IPS DF 6.9 (cell line): ENCODE measurements at places on chromosomes 5 and 9.
A peak's percentile ranks its signal among the peaks of the same experiment; 100 is the strongest.

DNA sequence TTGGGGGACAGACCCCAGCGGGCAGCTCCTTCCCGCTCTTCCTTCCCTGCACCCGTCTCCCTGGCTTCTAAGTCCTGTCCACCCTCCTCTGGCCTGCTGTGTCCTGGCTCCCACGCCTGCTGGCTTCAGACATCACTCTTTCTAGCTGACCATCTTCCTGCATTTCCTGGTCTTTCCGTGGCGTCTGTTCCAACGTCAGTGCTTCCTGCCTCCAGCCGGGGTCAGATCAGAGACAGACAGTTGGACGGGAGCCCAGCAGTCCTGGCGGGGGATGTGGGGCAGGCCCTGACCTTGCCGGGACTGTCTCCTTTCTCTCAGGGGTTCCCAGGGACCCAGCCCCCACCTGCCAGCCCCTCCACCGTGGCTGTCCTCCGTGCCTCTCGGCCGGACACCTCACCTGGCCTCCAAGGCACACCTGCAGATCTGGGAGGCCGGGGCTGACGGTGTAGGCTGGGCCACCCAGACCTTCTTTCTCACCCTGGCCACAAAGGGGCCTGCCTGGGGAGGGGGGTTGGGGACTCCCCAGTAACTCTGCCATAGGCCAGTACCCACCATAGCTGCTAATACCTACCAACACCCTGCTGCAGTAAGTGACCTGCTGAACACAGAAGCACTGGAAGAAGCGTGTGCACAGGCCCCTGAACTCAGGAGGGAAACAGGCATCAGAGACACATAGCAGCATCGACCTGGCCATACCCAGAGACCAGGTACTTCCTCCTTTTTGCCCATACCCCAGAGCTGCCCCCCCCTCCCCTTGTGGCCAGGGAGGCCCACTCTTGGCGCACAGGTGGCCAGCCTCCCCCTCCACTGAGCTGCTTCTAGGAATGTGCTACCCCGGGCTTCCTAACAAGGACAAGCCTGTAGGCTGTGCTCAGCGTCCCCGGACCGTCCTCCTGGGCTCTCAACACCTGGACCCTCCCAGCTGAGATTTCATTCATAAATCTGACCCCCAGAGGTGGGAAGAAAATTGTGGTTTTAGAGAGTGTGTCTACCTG lies 5.1 kb downstream of the NRARP start:
- no peak for DNase-seq

- DNase-seq = no peak
Observed at GRCh38 chr5:76537073-76537543, 86.1 kb downstream of the F2RL2 start.

DNA sequence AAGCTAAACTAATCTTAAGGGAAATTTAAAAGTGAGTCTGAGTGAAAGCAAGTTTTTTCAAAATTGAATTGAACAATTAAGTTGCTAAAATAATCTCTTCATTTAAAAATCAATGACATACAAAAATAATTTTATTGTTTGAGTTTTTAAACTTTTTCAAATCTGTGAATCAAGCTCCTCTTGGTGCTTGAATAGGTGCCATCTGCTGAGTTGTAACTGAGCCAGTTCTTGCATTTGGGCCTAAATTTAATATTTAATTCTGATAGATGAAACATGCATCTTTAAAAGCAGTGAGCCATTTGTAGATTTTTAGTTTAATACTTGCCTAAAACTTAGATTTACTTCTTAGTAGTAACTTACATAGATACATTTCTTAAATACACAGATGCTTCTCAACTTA lies 31.8 kb downstream of the SPATA31D1 start:
- DNase-seq = no peak

GRCh38 chr5:136466041-136466415 lies 100.7 kb upstream of the TRPC7 start:
- DNase-seq = no peak

- no peak for DNase-seq
Observed at GRCh38 chr9:27785714-27786100, 212.4 kb upstream of the C9orf72 start.

- no peak for DNase-seq
Observed at GRCh38 chr5:113384782-113385285, 50.0 kb downstream of the TSSK1B start.

GRCh38 chr9:133463864-133464615 lies 4.3 kb downstream of the CACFD1 start:
- no peak for DNase-seq

DNA sequence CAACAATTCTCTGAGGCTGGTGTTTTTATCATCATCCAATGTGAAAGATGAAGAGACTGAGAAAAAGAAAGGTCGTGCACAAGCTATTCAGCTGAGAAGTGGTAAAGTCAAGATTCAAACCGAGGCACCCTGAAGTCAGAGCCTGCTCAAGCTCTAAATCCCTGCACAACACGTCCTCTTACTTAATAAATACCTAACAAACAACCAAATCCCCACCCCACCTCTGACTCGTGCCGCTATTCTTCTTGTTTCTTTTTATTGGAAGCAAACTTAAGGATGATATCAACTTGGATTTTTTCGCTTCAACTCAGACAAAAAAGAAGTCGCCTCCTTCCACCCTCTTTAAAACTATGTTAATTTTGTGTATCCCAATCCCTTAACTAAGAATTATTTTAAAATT lies 140.2 kb downstream of the CEP120 start:
- DNase-seq = no peak

DNA sequence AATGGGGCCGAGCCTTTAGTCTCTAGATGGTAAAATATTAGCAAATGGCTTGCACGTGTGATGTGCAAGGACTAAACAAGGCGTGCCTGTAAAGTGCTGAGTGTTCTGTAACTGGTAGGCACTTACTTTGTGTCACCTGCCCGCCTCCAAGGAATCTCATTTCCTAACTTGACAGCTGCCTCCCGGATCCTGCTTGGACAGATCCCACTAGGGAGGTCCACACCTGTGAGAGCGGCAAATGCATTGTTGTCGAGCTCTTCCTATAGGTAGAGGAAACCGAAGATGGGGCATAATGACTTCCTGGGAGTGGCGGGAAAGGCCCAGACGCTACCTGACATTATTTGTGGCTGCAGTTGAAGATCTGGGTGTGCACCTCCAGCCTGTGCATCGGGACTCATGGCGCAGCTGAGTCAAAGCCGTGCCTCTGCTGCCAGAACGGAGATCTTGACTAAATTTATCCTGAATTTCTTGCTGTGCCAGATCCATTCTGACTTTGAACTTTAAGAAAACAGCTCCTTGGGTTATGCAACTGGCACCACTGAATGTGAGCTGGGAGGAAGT lies 79.8 kb downstream of the TENT4A start:
- no peak for DNase-seq

- DNase-seq = no peak
Observed at GRCh38 chr9:77968506-77968905, 63.1 kb downstream of the GNAQ start.

GRCh38 chr5:169350759-169351240 lies 49.9 kb upstream of the SLIT3 start:
- no peak for DNase-seq

DNA sequence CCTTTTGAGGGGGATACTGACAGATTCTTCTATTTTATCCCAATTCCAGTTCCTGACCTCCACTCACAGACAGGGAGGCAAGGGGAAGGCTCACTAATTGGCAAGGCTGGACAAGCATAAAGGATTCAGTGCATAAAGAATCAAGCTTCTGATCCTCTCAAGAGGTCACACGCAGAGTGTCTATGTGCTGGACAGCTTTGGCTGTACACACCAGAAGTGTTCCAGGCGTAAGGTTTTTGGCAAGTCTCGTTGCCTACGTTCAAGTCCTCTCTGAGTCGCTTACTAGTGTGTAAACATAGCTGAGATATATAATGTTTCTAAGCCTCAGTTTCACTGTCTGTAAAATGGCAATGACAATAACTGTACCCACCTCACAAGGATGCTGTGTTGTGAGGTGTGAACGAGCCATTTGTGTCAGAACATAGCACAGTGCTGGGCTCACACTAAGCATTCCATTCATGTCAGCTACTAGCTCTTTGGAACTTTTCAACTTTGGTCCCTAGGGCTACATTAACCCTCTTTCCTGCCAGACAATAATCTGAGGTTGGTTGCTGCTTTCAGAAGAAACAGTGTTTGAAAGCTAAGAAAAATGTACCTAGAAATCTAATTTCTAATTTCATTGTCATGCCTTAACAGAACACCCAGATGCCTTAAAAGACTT lies 52.1 kb downstream of the PALM2AKAP2 start:
- no peak for DNase-seq

- no peak for DNase-seq
Observed at GRCh38 chr9:90975781-90976538, 174.3 kb downstream of the SYK start.

- no peak for DNase-seq
Observed at GRCh38 chr5:161544350-161544765, 2.2 kb downstream of the GABRB2 start.

DNA sequence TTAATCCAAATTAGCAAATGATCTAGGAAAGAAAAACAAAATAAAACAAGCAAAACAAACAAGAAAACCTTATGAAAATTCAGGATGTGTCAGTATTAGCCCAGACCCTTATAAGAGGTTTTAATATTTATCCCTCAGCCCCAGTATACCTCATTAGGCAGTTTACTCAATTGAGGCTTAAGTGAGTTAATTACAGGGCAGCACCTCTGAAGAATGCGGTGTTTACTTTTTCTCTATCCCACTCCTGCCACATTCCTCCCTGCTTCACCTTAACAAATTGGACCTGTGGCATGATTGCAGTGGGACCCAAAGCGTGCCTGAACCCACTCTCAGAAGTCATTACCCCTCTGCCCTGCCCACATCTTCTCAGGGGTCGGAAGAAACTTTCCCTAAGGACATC lies 67.1 kb downstream of the SIL1 start:
- no peak for DNase-seq

DNA sequence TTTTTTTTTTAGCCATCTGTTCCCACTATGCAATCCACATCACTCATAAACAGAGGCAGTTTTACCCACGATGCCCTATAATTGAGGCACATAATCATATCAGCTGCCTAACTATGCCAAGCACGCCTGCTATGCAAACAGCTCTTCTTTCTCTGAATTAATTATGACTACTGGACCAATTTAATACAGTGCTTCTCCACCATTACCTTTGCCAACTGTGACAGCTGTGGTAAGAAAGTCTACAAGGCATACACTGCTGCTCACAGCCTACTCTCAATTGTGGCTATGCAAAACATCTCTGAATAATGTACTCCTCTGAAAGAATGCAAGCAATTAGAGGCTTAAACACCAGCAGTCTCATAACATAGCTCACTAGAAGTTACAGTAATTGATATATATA lies 97.1 kb downstream of the DTWD2 start:
- no peak for DNase-seq

GRCh38 chr5:173101245-173101644 lies 43.1 kb upstream of the BNIP1 start:
- DNase-seq = no peak

DNA sequence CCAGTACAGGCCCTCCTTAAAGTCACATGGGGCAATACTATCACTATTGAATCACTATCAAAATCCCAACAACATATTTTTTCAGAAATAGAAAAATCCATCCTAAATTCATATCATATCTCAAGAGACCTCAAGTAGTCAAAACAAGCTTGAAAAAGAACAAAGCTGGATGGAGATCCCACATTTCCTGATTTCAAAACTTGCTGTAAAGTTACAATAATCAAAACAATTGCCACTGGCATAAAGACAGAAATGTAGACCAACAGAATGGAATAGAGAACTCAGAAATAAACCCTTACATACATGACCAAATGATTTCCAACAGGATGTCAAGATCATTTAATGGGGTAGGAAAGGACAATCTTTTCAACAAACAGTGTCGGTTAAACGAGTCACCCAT lies 41.3 kb upstream of the CDKN2AIPNL start:
- no peak for DNase-seq

DNA sequence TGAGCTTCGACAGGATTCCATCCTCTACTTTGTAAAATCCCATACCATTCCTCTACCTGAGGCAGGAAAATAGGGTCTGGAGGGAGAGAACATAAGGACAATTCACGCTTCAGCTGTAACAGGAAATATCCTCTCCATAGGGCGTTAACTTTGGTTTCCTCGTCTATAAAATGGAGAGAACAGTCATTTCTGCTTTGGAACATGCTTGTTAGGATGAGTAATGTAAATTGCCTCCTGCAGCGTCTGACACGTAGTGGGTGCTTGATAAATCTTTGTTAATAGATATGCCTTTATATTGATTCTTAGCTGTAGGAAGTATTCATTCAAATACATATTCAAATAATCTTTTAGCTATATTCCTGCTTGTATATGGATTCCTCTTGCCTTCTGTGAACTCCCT lies 711 bp upstream of the SUB1 start:
- no peak for DNase-seq

- DNase-seq = peak; percentile 20
Observed at GRCh38 chr9:88106492-88106891, 31.8 kb downstream of the SPATA31C2 start.
